ENCODE measurements at places on chromosomes 2 and 18. TPM values are rescaled to one million over a fixed set of nuclear protein-coding genes. Genes with fewer than 3 reads are reported as not detected.

Gene TCF23
- 0.04 TPM for total RNA-seq

Gene TACR1
- total RNA-seq: not detected

DNA sequence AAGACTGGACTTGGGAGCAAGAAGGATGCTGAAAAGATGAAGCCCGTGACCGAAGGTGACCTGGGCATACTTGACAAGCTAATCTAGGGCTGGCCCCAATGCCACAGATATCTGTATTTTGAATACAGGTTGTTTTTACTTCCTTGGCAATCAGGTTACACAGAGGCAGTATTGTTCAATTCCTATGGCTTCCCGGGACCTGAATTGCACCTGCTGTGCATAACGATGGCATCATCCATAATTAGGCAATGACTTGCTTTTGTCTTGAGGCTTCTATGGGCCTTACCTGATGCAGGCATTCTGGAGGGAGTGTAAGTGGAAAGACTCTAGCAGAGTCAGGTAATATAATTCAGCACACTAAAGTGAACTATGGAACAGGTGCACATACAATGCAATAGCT is 60.6 kb upstream of the CUL3 start:
- no peaks in the 10 kb centered on the region for H3K27me3 ChIP-seq
- no peak for DNase-seq
- no peak overlapping the region for H3K27ac ChIP-seq

Gene KIF5C
- 0.15 TPM for total RNA-seq

Gene FAP
- not detected for total RNA-seq

DNA sequence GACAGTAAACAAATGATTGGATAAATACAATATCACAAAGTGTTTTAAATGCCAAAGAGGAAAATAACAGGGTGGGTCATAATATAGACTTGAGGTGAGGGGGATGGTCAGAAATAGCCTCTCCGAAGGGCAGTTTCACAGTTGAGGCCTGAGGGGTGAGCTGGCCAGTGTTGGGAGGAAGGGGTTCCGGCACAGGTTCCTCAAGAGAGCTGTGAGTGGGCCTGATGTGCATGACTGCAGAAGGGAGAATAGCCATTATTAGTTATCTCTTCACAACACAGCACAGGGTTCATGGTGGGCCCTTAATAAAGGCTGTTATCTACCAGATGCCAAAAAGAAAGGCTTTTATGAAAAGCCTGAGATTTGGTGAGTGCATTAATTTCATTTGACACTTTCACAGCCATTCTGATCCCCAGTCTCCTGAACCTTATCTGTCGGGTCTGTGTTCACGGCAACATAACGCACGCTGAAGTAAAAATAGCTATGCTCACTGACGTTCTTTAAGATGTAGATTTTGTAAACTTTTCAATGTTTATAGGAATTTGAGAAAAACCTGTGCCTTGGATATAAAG is 39.6 kb downstream of the POLR1A start:
- H3K4me1 ChIP-seq: peaks cover 13% of the 10 kb centered on the region
- no peak overlapping the region for H3K27ac ChIP-seq
- H3K36me3 ChIP-seq: peaks cover 35% of the 10 kb centered on the region

Gene SERPINB10
- not detected for total RNA-seq

- no peaks in the 10 kb centered on the region for H3K4me1 ChIP-seq
- no peak overlapping the region for H3K4me3 ChIP-seq
- H3K27ac ChIP-seq: no peak overlapping the region
- DNase-seq: no peak
- H3K36me3 ChIP-seq: no peaks in the 10 kb centered on the region
Observed at GRCh38 chr2:163553601-163554000, 182.2 kb downstream of the FIGN start.

DNA sequence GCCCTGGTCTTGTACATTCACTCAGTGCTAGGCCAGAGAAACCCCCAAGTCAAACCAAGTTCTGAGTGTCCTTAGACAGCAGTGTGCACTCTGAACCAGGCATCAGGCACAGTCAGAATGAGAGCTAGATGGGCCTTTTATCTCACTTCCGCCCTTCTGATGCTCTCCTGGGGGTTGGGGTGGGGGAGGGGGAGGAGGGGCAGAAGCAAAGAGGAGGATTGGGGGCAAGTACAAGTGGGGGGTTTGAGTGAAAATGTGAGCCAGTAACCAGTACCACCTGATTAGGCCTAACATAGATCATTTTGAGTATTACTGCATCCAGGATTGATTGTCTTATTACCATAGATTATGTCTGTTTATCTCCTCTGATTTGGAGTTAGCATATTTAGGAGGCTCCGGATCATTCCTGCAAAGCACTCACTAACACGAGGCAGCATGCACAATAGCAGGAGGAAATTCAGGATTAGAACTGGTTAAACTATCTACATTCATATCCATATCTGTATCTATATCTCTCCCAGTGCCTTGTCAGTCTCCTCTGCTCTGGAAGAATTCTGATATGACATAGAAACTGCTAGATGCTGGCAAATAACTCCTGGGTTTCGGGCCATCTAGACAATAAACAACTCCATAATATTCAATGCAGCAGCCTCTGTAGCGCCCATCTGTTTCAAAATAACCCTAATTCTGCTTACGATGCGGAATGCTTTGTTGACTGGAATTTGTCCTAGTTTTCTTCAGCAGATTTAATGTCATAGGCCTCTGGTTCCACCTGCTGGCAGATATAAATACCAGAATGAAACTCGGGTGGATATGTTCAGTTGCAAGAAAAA is 149.1 kb downstream of the RHBDD1 start:
- H3K27ac ChIP-seq: no peak overlapping the region
- peaks cover 17% of the 10 kb centered on the region for H3K4me1 ChIP-seq
- H3K4me3 ChIP-seq: no peak overlapping the region
- H3K27me3 ChIP-seq: no peaks in the 10 kb centered on the region
- peak; percentile 72 for DNase-seq

DNA sequence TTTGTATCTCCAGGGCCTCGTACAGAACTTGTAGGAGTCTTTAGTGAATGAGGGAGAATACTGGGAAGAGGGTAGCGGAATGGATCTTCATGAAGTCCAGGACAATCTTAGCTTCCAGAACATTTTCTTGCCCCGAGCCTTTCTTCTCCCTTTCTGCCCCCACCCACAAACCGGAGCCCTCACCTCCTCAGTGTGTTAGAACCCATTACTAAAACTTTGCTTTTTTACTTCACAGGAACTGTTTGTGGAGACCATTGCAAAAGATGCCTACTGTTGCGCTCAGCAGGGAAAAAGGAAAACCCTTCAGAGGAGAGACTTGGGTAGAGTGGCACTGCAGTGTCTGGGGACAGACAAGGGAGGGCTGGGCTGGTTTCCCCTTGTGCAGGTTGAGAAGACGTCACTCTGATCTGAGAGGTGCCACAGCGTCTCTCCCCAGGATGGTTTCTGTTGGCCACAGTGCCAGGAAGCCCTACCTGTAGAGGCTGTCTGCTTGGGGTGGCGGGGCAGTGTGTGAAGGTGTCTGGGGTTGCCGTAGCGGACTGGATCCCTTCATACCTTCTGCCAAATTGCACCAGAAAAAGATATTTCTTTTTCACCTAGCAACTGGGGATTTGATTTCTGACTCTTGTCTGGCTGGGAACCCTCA is 786 bp downstream of the POLE4 start:
- H3K4me1 ChIP-seq: peaks cover 72% of the 10 kb centered on the region
- peaks cover 25% of the 10 kb centered on the region for H3K36me3 ChIP-seq
- H3K4me3 ChIP-seq: peak overlapping the region; percentile 67
- no peak for DNase-seq
- H3K27ac ChIP-seq: peak overlapping the region; percentile 92

GRCh38 chr2:143209570-143210445 is 80.6 kb downstream of the ARHGAP15 start:
- H3K36me3 ChIP-seq: no peaks in the 10 kb centered on the region
- H3K27ac ChIP-seq: no peak overlapping the region
- DNase-seq: no peak
- H3K4me3 ChIP-seq: no peak overlapping the region

Gene CYP26B1
- total RNA-seq: 0.07 TPM

DNA sequence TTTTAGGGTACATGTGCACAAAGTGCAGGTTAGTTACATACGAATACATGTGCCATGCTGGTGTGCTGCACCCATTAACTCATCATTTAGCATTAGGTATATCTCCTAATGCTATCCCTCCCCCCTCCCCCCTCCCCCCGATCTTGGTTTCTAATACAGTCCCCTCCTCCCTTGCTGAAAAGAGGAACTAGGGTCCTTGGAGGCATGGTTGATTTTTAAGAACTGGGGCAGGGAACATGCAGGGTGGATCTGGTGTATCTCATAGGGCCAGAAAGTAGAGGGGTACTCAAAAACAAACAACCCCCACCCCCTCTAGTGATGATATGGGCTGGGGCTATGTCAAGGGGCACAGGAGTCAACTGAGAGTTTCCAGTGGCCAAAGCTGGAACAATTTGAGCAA is 153.4 kb downstream of the UBR3 start:
- no peak overlapping the region for H3K4me3 ChIP-seq
- H3K27me3 ChIP-seq: no peaks in the 10 kb centered on the region
- no peak overlapping the region for H3K27ac ChIP-seq
- DNase-seq: no peak

Gene CTNNA2
- total RNA-seq: not detected

Gene IL36G
- total RNA-seq: not detected

Gene GCG
- total RNA-seq: not detected

Gene SCN9A
- total RNA-seq: 11.8 TPM

- no peak for DNase-seq
- H3K27ac ChIP-seq: no peak overlapping the region
- 0 out of 2 replicates have a peak, but pooled peaks cover 7% of the 10 kb centered on the region for H3K4me1 ChIP-seq
- H3K27me3 ChIP-seq: no peaks in the 10 kb centered on the region
Observed at GRCh38 chr2:122055521-122055931, 300.1 kb downstream of the TSN start.

Gene CHRNG
- not detected for total RNA-seq

DNA sequence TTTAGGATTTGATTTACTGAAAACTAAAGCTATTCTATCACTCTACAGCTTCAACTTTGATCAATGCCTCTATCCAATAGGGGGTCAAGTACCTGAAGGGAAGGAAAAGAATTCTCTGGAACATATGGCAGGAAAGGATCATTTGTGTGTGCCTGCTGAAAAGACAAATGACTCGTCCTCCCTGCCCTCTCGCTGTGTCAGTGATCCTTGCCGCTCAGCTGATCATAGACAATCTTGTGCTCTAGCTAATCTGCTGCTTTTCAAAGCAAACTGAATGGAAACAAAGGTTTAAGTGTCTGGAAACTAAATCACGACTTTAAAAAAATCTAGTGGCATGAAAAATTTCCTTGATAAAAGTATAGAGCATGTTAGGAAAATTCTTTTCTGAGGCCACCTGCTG is 75.6 kb upstream of the CPO start:
- DNase-seq: no peak
- no peaks in the 10 kb centered on the region for H3K36me3 ChIP-seq
- H3K27ac ChIP-seq: no peak overlapping the region
- H3K27me3 ChIP-seq: no peaks in the 10 kb centered on the region

Gene OBSL1
- total RNA-seq: 65.4 TPM

Gene PTPRM
- total RNA-seq: 12.6 TPM

GRCh38 chr2:227748079-227748478 is 2.4 kb downstream of the SCYGR8 start:
- peaks cover 9% of the 10 kb centered on the region for H3K27me3 ChIP-seq
- no peak overlapping the region for H3K4me3 ChIP-seq
- no peaks in the 10 kb centered on the region for H3K36me3 ChIP-seq
- DNase-seq: peak; percentile 63
- peaks cover 28% of the 10 kb centered on the region for H3K4me1 ChIP-seq
- H3K27ac ChIP-seq: no peak overlapping the region

Gene TTLL4
- 78.0 TPM for total RNA-seq

Gene GREB1L
- 0.63 TPM for total RNA-seq

- H3K4me1 ChIP-seq: peaks cover 11% of the 10 kb centered on the region
- no peak overlapping the region for H3K27ac ChIP-seq
- no peaks in the 10 kb centered on the region for H3K27me3 ChIP-seq
Observed at GRCh38 chr2:223800908-223801307, 36.5 kb downstream of the AP1S3 start.

DNA sequence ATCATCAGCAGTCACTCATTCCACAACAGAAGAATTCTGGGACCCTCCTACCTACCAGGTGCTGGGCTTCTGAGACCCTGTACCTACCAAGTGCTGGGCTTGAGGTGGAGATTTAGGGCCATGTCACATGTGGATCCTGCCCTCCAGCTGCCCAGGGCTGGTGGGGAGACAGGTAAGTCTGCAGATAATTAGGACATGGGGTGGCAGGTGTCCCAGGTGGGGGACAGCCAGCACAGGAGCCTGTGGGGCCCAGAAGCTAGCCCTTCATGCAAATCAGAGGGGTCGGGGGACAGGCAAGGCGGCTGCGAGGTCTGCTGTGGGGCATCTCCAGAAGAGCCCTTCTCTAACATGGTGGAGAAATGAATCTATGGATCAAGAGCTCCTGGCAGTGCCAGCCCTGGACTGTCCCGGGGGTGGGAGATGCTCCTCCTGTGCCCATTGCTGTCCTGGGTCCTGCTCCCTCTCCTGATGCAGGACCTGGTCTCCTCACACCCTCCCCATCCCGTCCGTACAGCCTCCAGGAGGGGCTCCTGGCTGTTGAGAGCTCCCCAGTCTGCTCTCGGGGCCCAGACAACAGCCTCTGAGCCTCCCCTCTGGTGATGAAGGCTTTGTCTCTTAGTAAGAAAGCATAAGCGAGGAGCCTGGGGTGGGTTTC is 106.3 kb upstream of the GLI2 start:
- H3K36me3 ChIP-seq: no peaks in the 10 kb centered on the region
- no peak for DNase-seq
- H3K4me1 ChIP-seq: peaks cover 38% of the 10 kb centered on the region
- H3K4me3 ChIP-seq: no peak overlapping the region

GRCh38 chr2:52269696-52270485 is 1238.0 kb upstream of the NRXN1 start:
- no peaks in the 10 kb centered on the region for H3K4me1 ChIP-seq

GRCh38 chr2:153944800-153945199 is 73.1 kb downstream of the GALNT13 start:
- H3K4me1 ChIP-seq: no peaks in the 10 kb centered on the region
- no peaks in the 10 kb centered on the region for H3K36me3 ChIP-seq
- DNase-seq: no peak
- no peaks in the 10 kb centered on the region for H3K27me3 ChIP-seq
- no peak overlapping the region for H3K27ac ChIP-seq
- H3K4me3 ChIP-seq: no peak overlapping the region

DNA sequence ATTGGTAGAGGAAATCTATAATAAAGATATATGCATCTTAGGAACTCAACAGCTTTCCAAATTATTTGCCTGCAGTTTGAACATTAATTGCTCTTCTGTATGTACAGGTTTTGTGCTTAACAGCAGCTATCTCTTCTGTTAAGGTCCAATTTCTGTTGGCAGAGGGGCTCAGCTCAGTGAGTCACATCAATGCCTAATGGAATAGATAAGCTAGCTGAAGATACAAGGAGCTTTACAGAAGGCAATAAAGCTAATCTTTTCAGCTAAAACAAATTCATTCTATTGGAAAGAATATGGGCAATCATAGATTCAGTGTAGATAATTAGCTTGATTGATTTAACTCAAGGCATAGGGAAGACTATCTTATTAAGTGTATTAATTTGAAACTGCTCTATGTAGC is 58.4 kb upstream of the UNC80 start:
- no peak for DNase-seq
- no peaks in the 10 kb centered on the region for H3K27me3 ChIP-seq
- H3K27ac ChIP-seq: no peak overlapping the region
- no peaks in the 10 kb centered on the region for H3K36me3 ChIP-seq

- DNase-seq: no peak
- no peak overlapping the region for H3K27ac ChIP-seq
- no peaks in the 10 kb centered on the region for H3K4me1 ChIP-seq
- H3K27me3 ChIP-seq: no peaks in the 10 kb centered on the region
- H3K4me3 ChIP-seq: no peak overlapping the region
Observed at GRCh38 chr2:207337234-207338219, 171.8 kb upstream of the KLF7 start.
